ENCODE measurements at places on chromosomes 7 and 10. TPM values are rescaled to one million over a fixed set of nuclear protein-coding genes. Genes with fewer than 3 reads are reported as not detected.

DNA sequence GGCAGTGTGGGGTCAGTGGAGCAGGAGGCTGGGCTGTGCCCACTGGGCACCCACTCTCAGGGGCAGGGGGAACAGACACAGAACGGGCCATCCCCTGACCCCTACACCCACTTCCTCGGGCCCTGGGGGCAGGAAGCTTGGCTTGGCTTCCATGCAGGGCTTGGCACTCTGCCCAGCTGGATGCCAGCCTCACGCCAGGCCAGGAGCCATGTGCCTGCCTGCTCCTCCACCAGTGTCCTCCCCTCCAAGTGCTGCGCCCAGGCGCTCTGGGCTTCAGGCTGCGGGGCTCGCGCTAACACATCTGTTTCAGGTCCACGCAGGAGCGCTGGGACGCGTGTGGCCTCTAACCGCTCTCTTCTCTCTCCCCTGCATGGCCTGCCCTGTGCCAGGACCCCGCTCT lies 12.7 kb downstream of the LDB3 start:
- H3K4me1 ChIP-seq, result no peaks in the 10 kb centered on the region
- H3K27ac ChIP-seq, result no peak overlapping the region
- H3K36me3 ChIP-seq, result no peaks in the 10 kb centered on the region
- H3K27me3 ChIP-seq, result no peaks in the 10 kb centered on the region
- no peak overlapping the region for H3K4me3 ChIP-seq
- no peak for DNase-seq

The DGKI gene
- 2.9 TPM for total RNA-seq

DNA sequence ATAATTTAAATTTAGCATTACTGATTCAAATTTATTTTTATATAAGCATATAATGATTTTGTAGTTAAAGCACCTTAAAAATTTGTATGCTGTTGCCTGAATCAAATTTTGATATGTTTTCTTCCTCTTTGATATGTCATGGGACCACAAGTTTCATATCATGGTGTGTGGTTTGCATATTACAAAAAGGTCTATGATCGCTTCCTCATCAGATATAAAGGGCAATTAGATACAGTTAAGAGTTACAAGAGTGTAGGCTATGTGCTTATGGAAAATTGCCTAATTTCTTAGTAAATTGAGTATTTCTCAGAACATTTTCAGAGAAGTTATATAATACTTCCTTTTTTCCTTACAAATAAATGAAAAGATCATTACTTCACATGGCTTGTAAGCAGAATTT lies 22.2 kb downstream of the MRC1 start:
- H3K36me3 ChIP-seq, result no peaks in the 10 kb centered on the region
- DNase-seq, result no peak
- H3K27ac ChIP-seq, result no peak overlapping the region

DNA sequence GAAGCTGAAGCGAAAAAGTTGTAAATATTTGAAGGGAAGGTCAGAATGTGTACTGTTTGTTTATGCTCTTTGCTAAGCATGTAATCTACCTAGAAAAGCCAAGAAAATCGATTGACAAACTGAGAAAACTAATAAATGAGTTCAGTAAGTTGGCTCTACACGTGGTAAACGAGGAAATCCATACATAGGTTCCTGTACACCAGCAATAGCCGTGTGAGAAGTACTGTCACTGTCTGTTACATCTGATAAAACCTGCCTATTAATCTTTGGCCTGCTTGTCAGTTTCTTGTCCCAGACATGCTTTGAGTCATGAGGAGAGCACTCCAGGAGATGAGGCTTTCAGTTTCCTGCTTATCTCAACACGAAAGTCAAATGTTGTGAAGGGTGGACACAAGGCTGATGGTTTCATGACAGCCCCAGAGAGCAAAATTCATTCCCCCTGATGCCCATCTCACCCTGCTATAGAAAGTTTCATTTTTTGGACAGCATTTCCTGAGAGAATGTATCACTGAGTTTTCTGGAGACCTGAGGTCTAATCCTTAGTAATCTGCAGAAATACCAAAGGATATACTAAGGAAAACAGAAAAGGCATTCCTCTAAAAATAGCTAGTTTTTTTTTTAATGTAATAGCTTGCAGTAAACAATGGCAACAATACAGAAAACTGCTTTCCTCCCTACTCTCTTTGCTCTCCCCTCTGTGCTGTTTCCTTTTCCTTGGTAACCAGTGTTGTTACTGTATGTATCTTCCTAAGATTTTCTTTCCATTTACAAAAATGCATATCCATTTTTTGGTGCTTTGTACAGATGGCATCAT lies 18.8 kb downstream of the BMPR1A start:
- no peaks in the 10 kb centered on the region for H3K36me3 ChIP-seq
- no peaks in the 10 kb centered on the region for H3K27me3 ChIP-seq
- H3K4me3 ChIP-seq, result no peak overlapping the region
- no peak for DNase-seq

DNA sequence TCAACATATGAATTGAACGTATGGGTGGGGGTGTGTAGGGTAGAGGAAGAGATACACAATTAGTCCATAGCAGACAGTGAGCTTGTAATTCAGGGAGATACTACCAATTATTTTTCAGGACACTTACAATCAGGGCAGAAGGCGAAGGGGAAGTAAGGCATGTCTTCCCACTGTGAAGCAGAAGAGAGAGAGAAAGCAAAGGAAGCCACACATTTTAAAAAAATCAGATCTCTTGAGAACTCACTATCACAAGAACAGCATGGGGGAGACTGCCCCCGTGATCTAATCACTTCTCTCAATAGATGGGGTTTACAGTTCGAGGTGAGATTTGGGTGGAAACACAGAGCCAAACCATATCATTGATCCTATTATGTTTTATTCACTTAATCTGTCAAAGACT lies 116.4 kb upstream of the RPA3 start:
- H3K27me3 ChIP-seq, result no peaks in the 10 kb centered on the region
- no peaks in the 10 kb centered on the region for H3K36me3 ChIP-seq
- H3K4me3 ChIP-seq, result no peak overlapping the region
- DNase-seq, result no peak

GRCh38 chr10:92834331-92834730 lies 14.0 kb upstream of the EXOC6 start:
- H3K27ac ChIP-seq, result no peak overlapping the region
- DNase-seq, result no peak
- H3K36me3 ChIP-seq, result no peaks in the 10 kb centered on the region
- H3K4me3 ChIP-seq, result no peak overlapping the region

The COL28A1 gene
- total RNA-seq, result 6.8 TPM

Data from uterus (tissue), 4 donors.